ENCODE measurements at places on chromosomes 11 and 22.

DNA sequence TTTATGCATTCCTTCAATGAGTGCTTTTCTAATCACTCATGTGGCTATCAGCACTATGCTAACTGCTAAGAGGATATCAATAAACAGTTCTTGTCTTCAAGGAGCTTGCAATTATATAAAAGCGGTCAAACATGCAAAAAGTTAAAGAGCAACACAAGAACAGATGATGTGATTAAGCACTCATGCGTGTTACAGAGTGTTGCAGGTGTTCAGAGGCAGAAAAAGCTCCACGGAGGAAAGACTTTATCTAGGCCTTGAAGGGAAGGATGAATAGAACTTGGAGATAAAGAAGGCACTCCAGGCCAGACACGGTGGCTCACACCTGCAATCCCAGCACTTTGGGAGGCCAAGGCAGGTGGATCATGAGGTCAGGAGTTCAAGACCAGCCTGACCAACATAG, 13.6 kb downstream of the CD3E start:
- DNase-seq, result no peak

DNA sequence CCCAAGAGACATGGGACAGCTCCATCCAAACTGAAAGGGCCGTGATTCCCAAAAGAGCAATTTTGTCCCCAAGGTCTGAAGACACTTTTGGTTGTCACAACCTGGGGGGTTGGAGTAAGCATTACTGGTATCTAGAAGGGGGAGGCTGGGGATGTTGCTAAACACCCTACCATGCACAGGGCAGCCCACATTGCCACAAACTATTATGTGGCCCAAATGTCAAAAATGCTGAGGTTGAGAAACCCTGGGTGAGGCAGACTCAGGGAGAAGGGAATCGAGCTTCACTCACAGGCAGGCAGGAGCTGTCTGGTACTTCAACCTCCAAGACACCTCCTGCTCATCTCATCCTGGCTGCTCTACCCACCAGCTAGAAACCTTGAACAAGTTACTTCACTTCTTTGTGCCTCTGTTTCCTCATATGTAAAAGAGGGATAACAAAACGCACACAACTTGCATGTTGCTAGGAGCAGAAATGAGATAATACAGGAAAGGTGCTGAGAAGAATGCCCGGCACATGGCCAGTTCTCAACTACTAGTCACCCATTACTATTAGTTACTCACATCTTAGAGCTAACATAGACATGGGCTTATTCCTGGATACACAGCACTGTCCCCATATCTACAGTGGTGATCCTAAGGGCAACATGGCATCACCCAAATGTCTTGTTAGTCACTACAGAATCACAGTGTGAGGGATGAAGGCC, 8.8 kb downstream of the SERPIND1 start:
- DNase-seq, result no peak

GRCh38 chr22:39153220-39153717, 789 bp upstream of the CBX7 start:
- no peak for DNase-seq

- DNase-seq, result no peak
These were observed 378.1 kb downstream of the LARGE1 start for GRCh38 chr22:33542153-33542552.

GRCh38 chr11:77266766-77267165, 34.7 kb downstream of the GDPD4 start:
- no peak for DNase-seq

GRCh38 chr11:117945047-117945810, 16.0 kb upstream of the TMPRSS13 start:
- no peak for DNase-seq

DNA sequence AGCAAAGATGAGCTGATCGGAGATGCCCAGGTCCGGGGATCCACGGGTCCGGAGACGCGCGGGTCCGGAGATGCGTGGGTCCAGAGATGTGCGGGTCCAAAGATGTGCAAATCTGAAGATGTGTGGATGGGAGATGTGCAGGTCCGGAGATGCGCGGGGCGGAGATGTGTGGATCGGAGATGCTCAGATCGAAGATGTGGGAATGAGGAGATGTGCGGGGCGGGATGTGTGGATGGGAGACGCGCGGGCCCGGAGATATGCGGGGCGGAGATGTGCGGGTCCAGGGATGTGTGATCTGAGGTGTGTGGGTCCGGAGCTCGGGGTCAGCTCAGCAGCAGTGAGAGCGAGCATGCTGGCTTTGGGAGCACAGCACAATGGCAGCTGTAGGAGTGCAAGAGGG, 35.5 kb downstream of the CDPF1 start:
- no peak for DNase-seq

DNA sequence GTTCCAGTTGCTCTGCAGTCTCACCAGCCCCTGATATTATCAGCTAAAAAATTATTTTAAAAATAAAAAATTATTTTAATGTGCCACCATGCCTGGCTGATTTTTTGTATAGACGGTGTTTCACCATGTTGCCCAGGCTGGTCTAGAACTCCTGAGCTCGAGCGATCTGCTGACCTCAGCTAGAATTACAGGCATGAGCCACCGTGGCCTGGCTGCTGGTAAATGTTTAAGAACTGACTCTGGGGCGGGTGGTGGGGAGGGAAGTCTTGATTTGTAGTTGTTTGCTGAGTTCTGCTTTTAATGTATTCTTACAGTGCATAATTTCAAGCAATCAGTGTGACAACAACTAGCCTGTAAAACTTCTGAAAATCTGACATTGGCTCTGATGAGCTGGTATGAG, 120.9 kb upstream of the PLET1 start:
- no peak for DNase-seq

GRCh38 chr11:73394416-73395296, 18.5 kb downstream of the RELT start:
- no peak for DNase-seq

- DNase-seq, result no peak
These were observed 3.3 kb downstream of the SEC14L2 start for GRCh38 chr22:30400159-30400558.

All from hindlimb muscle (tissue), 1 donor.